ENCODE measurements at places on chromosomes 11 and 22.

GRCh38 chr22:17243524-17243923, 24.3 kb upstream of the ADA2 start:
- DNase-seq, result peak; percentile 13

DNA sequence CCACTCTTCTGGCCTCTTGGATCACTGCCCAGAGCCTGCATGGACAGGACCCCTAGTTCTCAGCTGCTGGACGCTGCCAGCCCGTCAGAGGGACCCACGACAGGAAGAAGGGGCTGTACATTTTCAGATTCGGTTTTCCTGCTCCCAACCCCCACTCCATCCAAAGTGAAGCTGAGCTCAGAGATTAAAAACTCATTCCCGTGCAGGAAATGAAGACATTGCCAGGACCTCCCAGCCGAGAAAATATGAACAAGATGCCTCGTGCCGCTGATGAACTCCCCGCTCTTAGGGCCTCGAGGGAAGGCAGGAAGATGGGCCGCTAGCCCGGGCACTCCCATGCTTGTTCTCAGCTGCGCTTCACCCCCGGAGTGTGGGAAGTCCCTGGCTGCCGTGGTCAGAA, 36.1 kb downstream of the RPUSD4 start:
- DNase-seq, result no peak

DNA sequence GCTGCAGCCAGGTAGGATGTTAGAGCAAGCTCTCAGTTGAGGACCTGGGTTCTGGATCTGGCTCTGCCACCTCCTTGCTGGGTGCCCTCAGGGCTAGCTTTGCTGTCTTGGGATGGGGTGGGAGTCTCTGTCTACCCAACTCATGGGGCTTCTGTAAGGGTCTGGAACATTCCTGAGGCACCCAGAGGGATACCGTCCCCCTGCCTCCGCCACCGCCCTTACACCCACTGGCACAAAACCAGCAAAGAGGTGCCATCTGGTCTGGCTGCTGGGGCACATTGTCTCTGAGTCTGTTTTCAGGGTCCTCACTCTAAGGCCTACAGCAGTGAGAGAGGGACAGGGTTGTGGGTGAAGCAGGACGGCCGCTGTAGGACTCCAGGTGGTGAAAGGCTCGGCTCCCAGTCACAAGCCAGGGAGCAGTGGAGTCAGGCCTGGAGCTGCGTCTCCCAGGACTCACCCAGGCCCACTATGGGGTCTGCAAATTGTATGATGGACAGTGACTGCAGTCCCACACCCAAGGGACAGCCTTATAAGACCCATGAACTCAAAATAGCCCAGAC, 84.9 kb downstream of the MORC2 start:
- no peak for DNase-seq

GRCh38 chr22:31081963-31082605, 966 bp downstream of the SMTN start:
- DNase-seq, result no peak

GRCh38 chr22:26210334-26210733, 41.1 kb downstream of the SEZ6L start:
- no peak for DNase-seq

- no peak for DNase-seq
Measured at GRCh38 chr22:23815541-23816155, 23.2 kb downstream of the DERL3 start.

DNA sequence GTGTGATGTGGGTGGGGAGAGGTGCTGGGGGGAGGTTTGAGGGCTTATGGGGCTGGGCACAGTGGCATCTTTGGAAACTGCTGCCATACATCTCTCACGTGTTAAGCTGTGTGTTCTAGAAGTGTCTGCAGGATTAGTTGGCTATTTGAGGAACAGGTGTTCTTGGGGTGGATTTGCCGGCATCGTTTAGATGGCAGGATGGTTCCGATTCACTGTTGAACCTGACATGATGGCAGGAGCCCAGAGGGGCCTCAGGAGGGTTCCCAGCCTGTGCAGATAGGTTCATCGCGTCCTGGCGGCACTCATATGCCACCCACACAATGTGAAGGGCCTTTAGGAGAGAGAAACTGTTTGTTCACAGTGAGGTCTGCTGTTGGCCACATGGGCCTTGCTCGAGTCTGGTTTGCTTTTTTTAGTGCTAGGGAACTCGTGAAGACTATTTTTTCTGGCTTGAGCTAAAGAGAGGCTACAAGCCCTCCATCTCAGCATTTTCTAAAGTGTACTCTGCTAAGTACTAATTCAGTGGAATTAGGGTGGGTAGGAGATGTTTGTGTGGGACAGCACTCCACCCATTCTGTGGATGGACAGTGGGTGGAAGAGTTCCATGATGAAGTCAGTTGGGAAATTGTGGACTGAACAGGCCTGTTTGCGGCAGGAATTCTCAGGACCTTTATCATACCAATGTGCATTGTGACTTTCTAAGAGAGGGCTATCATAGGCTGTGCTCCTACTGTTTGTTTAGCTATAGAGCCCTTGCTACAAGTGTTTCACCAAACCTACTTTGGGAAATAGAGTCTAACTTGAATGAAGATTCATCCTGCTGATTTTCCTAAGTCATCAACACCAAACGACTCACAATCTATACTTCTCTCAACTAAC, 55.4 kb upstream of the PLET1 start:
- DNase-seq, result no peak

DNA sequence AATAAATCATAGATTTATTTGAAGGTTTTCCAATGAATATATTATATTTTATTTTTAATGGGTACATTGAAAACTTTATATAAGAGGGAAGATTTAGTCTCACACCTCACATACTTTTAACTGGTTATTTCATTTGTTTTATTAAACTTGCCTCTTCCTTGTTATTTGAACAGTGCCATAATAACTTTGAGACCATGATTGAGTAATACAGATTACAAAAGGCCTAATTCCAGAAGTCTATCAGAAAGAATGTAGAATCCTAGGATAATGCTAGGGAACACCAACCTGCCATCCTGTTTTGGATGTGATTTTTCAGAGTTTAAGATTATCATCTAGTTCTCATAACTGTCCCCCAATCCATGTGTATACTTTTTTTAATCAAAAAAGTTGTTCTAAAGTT, 102.7 kb upstream of the BIRC3 start:
- DNase-seq, result no peak
